Naive thymus-derived CD4-positive, alpha-beta T cell (primary cell): ENCODE measurements at places on chromosomes 16 and 17. TPM values are rescaled to one million over a fixed set of nuclear protein-coding genes. Genes with fewer than 3 reads are reported as not detected.

SGCA gene
- total RNA-seq: 0.69 TPM

IST1 gene
- 170 and 176 TPM in 2 replicates for total RNA-seq

DNA sequence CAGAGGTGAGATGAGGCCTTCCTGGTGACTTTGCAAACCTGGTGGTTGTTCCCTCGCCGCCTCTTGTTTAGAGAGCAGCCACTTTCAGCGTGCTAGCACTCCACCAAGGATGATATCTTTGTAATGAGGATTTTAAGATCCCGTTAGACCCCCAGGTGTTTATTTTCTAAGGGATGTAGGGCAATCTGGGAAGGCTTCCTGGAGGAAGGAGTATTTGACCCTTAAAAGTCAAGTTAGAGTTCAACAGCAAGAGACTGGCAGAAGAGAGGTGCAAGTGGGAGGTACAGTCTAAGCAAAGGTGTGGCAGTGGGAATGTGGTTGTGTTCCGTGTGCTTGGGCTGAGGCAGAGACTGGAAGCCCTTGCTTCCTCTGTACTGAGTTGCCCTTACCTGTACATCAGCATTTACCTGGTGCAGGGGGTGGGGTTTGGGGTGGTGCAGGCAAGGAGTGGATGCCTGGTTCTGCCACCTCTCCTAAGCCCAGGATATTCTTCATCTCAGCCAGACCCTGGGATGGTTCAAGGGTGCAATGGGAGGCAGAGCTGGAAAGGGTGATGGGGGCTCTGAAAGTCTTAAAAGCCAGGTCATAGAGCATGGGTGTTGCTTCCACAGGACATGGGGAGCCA, 83.6 kb downstream of the SDR42E1 start:
- DNase-seq: no peak

- no peak for DNase-seq
Measured at GRCh38 chr16:56267888-56268287, 76.6 kb downstream of the GNAO1 start.

- DNase-seq: no peak
Measured at GRCh38 chr16:21126518-21126917, 24.1 kb downstream of the DNAH3 start.

GRCh38 chr17:73949903-73950592, 253.4 kb upstream of the RPL38 start:
- DNase-seq: no peak
